ENCODE measurements at places on chromosomes 2 and 18.

DNA sequence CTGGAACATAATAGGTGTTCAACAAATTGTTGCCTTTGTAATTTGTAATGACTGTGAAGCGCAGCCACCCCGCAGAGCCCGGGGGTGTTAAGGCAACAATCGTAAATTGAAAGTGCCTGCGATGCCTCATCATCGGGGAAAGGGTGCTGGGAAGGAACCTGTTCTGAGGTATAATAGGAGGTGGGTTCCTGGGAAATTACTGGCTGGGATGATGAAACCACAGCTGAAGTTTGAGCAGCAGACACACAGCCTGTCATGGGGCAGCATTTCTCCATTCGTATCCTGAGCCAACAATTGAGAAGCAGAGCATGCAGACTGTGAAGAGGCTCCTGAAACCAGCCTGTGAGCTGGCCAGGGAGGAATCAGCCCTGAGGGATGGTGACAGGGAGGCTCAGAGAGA, 404.0 kb upstream of the MYT1L start:
- DNase-seq = no peak

DNA sequence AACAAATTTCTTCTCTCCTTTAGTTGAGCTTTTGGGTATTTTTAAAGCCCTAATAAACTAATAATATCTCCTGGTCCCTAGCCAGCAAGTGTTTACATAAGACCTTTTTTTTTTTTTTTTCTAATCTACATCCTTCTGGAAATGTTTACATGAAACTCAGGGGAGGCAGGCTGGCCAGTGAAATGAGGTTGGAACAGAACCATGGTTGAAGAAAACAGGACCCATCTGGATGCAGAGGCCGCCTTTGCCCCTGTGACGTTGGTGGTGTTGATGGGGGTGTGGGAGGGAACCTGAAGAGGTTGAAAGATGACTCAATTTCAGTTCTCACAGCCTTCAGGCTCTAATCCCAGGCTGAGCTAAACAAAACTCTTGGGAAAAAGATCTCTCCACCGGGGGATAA, 118.5 kb downstream of the NRP2 start:
- DNase-seq = peak; percentile 75

DNA sequence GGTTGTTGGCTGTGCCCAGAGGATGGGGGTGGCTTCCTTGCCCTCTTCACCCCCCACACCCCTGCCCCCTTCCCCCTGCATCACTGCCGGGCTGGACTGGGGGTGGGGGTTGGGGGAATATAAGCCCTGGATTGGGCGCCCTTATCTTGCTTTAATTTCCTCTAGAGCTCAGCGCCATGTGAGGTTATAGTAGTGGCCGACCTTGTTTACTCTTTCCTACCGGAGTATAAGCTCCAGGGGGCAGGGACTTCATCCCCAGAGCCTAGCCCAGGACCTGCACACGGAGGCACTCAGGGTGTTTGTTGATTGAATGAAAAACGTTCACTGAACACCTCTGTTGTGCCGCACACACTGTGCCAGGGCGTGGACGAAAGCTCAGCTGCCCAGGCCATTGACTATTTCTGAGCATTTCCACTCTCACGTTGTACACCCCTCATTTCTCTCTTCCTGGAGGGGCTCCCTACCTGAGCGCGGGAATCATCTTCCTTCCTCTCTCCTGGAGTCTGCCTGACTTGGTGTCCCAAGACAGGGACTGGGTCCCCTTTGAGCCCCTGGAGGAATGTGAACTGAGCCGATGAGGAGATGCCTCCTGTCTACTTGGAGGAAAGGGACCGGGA, 9.3 kb upstream of the SPATA3 start:
- DNase-seq = no peak

DNA sequence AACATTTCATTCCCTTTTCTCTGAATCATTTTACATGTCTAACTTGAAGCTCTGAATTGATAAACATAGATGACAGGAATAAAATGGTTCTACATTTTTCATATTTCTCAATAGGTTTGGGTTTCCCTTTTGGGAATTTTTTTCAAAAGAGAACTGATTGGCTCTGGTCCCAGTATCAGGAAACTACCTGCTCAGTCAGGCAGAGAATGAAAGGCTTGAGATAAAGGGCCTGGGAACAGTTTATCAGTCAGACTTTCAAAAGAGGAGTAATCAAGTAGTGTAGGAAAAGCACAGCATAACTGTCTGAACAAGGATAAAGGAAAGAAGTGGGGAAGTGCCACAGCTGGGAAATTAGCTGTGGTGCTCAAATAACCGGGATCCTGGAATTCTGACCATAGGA, 28.3 kb upstream of the CCL20 start:
- no peak for DNase-seq

DNA sequence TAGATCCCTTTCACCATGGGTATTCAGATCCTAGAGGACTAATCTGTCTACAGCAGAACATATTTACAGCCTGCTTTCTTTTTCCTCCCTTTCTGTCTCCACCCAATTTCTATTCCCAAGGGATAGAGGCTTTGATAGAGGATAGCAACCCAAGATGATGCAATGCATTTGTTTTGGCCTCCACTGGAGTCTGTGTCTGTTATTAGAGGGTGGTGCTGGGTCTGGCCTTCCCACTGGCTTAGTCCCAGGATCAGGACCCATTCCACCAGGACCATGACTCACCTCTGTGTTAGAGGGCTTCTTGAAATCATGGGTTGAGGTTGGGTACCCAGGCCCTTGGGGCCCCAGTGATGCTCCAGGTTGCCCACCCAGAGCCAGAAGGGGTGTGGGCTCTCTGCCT, 239.7 kb upstream of the TNP1 start:
- DNase-seq = peak; percentile 16

GRCh38 chr2:188659656-188660406, 314.3 kb upstream of the COL3A1 start:
- DNase-seq = peak; percentile 52

- no peak for DNase-seq
Measured at GRCh38 chr18:71815305-71815704, 728.8 kb downstream of the CBLN2 start.

- peak; percentile 24 for DNase-seq
Measured at GRCh38 chr2:63060472-63060991, 9.9 kb downstream of the OTX1 start.

- peak; percentile 72 for DNase-seq
Measured at GRCh38 chr2:186641807-186642321, 52.0 kb upstream of the FAM171B start.

Measured in astrocyte of the spinal cord (primary cell).